ENCODE measurements at places on chromosomes 3 and 15. TPM values are rescaled to one million over a fixed set of nuclear protein-coding genes. Genes with fewer than 3 reads are reported as not detected.

The FAM174B gene
- total RNA-seq: 3.2 TPM

The BCL2A1 gene
- total RNA-seq: 0.35 TPM

The RAB27A gene
- 2.7 TPM for total RNA-seq

The CDHR4 gene
- not detected for total RNA-seq

The ZNF501 gene
- total RNA-seq: 1.7 TPM

The SOX14 gene
- total RNA-seq: not detected

The KNG1 gene
- total RNA-seq: not detected

The FANCD2OS gene
- 2.3 TPM for total RNA-seq

The GTPBP8 gene
- 23.6 TPM for total RNA-seq

The LIPC gene
- total RNA-seq: not detected

The RAB11A gene
- 434 TPM for total RNA-seq

The IL16 gene
- 0.42 TPM for total RNA-seq

The ARPP21 gene
- not detected for total RNA-seq

The COL6A5 gene
- not detected for total RNA-seq

The NR1I2 gene
- not detected for total RNA-seq

The EIF2A gene
- 158 TPM for total RNA-seq

The CP gene
- total RNA-seq: 1.1 TPM

The MKRN3 gene
- total RNA-seq: 0.07 TPM

Measured in airway epithelial cell (primary cell).